Stomach (tissue), 19 donors: ENCODE measurements at places on chromosomes 5 and 9. TPM values are rescaled to one million over a fixed set of nuclear protein-coding genes. Genes with fewer than 3 reads are reported as not detected.
A peak's percentile ranks its signal among the peaks of the same experiment; 100 is the strongest.

Gene CDX1
- total RNA-seq = 2.0 TPM

Gene PCDHA6
- total RNA-seq = 0.18 TPM

Gene SOHLH1
- not detected for total RNA-seq

Gene SPZ1
- total RNA-seq = not detected

GRCh38 chr9:33443047-33443446, 4.3 kb downstream of the AQP3 start:
- peaks cover 34% of the 10 kb centered on the region for H3K36me3 ChIP-seq
- H3K27me3 ChIP-seq = peaks cover 8% of the 10 kb centered on the region
- H3K27ac ChIP-seq = peak overlapping the region; percentile 2
- H3K4me3 ChIP-seq = no peak overlapping the region
- no peak for DNase-seq
- peaks cover 61% of the 10 kb centered on the region for H3K4me1 ChIP-seq

DNA sequence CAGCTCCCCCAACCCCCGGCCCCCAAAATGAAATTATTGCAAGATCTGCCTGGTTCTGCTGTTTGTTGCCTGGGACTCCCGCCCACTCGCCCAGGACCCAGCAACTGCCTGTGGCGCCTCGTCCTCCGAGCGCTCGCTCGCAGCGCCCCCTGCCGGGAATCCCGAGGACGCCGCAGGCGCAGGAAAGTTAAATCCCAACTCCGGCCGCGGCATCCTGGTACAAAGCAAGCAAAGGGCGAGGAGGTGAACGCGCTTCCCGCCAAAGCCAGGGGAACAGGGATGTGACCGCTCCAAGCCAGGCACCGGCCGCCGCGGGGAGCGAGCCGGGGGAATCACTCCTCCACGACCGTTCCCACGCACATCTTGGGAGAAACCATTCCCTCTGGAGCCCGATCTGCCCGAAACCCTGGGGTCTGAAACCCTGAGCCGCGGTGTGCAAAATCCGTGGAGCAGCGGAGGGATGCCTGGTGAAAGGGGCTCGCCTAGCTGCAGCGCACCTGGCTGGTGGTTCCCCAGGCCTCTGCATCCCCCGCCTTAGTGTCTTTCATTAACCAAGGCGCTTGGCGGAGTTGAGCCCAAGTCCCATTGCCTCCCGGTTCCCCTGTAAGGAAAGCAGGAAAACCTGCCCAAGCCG, 1.3 kb downstream of the SEMA5A start:
- peaks cover 36% of the 10 kb centered on the region for H3K4me1 ChIP-seq
- H3K4me3 ChIP-seq = peak overlapping the region; percentile 68
- H3K27ac ChIP-seq = peak overlapping the region; percentile 60
- DNase-seq = peak; percentile 94
- no peaks in the 10 kb centered on the region for H3K27me3 ChIP-seq

DNA sequence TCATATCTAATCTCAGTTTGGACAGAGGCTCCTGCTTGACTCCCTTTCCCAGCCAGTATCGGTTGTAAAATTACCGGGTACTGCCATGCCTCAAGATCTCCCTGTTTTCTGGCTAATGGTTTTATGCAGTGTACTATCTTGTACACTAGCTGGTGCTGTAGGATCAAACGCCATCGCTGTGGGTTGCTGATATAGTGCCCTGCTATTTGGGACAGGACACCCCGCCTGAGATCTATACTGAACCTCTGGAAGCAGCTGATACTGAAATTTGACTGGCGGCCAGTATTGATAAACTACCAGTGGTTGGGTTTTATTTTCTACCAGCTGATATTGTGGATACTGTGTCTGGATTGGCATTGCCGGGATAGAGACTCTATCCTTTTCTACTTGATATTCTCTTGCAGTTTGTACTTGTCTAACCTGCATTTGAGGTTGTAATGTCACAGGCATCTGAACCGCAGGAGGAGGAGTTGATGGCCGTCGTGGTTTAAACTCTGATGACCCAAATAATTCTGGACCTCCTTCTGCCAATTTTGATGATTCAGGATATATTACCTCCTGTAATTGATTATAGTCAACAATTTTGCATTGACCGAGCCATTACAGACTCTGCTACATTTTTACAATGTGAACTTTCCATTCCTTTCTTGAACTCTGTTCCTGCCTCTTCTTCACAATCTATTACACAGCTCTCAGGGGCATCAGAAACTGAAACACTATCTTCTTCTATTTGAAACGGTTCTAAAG, 112.5 kb upstream of the LARP1 start:
- H3K36me3 ChIP-seq = no peaks in the 10 kb centered on the region
- no peak overlapping the region for H3K4me3 ChIP-seq
- H3K27ac ChIP-seq = no peak overlapping the region

DNA sequence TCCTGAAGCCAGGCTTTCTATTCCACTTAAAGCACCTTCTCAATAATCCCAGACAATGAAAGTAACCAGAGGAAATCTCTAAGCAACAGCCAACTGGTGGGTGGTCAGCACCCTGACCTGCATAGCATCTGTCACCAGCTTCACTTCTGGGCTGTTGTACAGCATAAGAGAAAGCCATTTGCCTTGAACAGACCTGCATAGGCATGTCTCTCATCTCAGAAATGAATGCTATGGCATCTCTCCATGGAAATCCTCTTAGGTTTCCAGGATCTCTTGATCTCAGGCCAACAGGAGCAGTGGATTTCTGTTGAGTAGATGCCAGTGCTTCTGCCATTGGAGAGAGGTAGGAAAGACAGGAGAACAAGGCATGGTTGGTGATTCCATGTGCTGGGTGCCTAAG, 213.6 kb downstream of the GRIA1 start:
- H3K4me1 ChIP-seq = no peaks in the 10 kb centered on the region
- no peak for DNase-seq
- no peaks in the 10 kb centered on the region for H3K36me3 ChIP-seq
- no peaks in the 10 kb centered on the region for H3K27me3 ChIP-seq
- no peak overlapping the region for H3K27ac ChIP-seq

DNA sequence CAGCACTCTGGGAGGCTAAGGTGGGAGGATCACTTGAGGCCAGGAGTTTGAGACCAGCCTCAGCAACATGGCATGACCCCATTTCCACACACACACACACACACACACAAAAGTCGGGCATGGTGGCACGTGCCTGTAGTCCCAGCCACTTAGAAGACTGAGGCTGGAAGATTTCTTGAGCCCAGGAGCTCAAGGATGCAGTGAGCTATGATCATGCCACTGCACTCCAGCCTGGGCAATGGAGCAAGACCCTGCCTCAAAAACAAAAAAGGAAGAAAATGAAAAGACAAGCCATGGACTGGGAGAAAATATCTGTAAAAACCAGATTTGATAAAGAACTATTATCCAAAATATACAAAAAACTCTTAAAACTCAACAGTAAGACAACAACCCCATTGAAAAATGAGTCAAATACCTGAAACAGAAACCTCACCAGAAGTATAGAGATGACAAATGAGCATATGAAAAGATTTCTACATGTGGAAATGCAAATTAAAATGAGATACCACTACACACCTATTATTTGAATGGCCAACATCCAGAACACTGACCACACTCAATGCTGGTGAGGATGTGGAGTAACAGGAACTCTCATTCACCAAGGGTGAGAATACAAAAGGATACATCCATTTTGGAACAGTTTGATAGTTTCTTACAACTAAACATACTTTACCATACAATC, 24.7 kb downstream of the DNAJA1 start:
- H3K27me3 ChIP-seq = no peaks in the 10 kb centered on the region
- DNase-seq = no peak
- H3K4me1 ChIP-seq = peaks cover 2% of the 10 kb centered on the region
- no peak overlapping the region for H3K4me3 ChIP-seq

- DNase-seq = peak; percentile 41
- no peaks in the 10 kb centered on the region for H3K36me3 ChIP-seq
- H3K27me3 ChIP-seq = no peaks in the 10 kb centered on the region
- H3K4me3 ChIP-seq = no peak overlapping the region
- no peaks in the 10 kb centered on the region for H3K4me1 ChIP-seq
- H3K27ac ChIP-seq = no peak overlapping the region
These were observed 179.2 kb downstream of the DAB2IP start for GRCh38 chr9:121830441-121831140.

DNA sequence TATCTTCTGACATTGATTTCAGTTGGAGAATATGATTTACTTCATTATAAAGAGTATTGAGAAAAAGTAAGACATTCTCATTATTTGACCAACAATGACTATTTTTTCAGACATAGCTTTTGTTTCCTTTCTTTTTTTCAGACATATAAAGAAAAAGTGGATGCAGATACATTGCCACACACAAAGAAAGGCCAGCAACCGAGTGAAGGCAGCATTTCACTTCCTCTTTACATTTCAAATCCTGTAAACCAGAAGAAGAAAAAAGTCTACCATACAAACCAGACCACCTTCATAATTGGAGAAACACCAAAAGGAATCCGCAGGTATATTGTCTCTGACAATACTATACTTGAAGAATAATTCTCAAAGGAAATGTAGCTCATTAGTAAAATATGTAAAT, 128.9 kb downstream of the ERCC6L2 start:
- no peak for DNase-seq
- H3K4me1 ChIP-seq = peaks cover 8% of the 10 kb centered on the region
- H3K4me3 ChIP-seq = no peak overlapping the region
- H3K27ac ChIP-seq = no peak overlapping the region

DNA sequence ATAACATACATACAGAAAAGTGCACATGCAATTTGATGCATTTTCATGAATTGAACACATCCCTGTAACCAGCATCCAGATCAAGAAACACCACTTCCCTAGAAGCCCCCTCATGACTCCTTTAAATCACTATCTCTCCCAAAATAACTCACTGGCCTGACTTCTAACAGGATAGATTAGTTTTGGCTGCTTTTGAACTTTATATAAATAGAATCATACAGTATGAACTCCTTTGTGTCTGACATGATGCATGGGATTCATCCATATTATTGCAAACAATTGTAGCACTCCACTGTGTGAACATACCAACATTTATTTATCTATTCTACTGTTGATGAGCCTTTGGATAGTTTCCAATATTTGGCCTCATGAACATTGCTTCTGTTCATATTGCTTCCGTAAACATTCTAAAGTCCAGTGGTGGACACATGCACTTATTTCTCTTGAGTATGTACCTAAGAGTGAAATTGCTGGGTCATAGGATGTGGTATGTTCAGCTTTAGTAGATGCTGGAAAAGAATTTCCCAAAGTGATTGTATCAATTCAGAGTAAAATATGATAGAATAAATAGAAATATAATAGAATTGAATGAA, 148.7 kb upstream of the GDNF start:
- no peak overlapping the region for H3K27ac ChIP-seq
- no peaks in the 10 kb centered on the region for H3K36me3 ChIP-seq
- DNase-seq = no peak
- peaks cover 10% of the 10 kb centered on the region for H3K4me1 ChIP-seq

DNA sequence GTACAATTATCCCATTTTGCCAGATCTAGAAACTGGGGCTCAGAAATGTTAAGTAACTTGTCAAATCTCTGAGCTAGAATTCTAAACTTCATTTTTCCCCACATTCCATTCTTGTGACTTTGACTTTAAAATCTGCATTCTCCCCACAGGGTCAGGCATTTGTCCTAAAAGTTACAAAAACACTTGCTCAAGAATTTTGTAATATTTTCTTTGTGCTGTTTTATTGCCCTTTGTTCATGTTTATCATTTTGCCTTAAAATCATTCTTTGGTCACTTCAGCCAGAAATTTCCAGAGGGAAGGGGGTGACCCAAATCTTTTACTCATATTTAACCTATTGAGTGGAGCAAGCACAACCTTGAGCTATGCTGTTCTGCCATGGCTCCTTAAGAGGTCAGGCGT, 120.1 kb upstream of the CCL21 start:
- DNase-seq = no peak
- no peaks in the 10 kb centered on the region for H3K4me1 ChIP-seq
- H3K27me3 ChIP-seq = no peaks in the 10 kb centered on the region
- H3K4me3 ChIP-seq = no peak overlapping the region
- H3K27ac ChIP-seq = no peak overlapping the region

- peaks cover 11% of the 10 kb centered on the region for H3K4me1 ChIP-seq
- H3K36me3 ChIP-seq = peaks cover 56% of the 10 kb centered on the region
- H3K4me3 ChIP-seq = no peak overlapping the region
- H3K27ac ChIP-seq = no peak overlapping the region
- no peaks in the 10 kb centered on the region for H3K27me3 ChIP-seq
These were observed 218.3 kb downstream of the PBX3 start for GRCh38 chr9:125965477-125965876.

DNA sequence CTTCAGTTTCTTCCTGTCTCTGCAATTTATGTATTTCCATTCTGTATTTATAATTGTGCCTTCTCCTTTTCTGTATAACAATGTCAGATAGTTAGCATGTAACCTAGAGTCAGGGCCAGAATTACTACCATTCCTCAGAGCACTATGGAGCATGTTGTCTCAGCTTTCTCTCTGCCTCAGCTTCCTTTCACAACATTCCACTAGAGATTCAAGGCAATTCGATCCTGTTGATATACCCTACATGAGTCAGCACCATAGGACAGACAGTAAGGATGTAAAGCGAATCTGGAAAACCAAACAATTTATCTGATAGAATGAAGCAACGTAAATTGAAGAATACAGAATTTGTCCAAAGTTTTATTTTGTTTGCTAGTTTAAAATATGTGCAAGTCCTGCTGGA, 728.3 kb upstream of the SEMA6A start:
- no peak overlapping the region for H3K4me3 ChIP-seq
- no peaks in the 10 kb centered on the region for H3K36me3 ChIP-seq
- DNase-seq = no peak
- H3K4me1 ChIP-seq = no peaks in the 10 kb centered on the region
- no peak overlapping the region for H3K27ac ChIP-seq

DNA sequence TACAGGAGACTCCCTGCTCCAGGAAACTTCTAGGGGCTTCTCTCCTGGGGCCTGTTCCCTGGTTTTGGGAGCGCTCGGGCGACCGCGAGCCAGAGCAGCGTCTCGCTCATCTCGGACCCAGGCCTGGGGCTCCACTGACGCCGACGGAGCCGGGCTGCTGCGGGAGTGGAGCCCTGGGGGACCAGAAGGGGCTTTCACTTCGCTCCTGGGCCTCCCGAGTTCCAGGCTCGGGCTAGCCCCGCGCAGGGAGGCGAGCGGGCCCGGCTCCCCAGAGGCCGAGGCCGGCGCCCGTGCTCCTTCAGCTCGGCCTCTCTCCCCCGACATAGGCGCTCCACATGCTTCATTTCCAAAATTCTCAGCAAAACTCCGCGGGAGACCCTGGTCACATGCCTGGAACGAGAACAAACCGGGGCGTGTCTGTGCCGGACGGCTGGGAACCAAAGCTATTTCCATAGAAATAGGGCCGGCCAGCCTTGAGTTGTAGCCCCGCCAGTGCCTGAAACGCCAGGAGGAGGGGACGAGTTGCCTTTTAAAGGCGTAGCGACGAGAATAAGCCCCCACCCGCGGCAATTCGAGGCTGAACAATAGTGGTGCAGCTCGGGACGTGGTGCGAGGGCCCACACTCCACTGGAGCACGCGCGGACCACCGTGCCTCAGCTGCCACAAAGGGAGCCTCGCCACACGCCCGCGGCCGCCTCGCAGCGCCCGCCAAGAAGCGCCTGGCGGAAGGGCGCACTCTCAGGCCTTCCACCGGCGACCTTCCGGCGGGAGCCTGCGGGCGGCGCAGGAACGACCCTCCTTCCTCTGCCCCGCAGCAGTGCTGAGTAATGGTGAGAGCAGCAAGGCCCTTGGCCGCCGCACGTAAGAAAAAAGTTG, 1.1 kb upstream of the G3BP1 start:
- H3K27me3 ChIP-seq = no peaks in the 10 kb centered on the region
- H3K27ac ChIP-seq = peak overlapping the region; percentile 96
- peak overlapping the region; percentile 54 for H3K4me3 ChIP-seq
- H3K4me1 ChIP-seq = peaks cover 34% of the 10 kb centered on the region
- no peaks in the 10 kb centered on the region for H3K36me3 ChIP-seq
